ENCODE measurements at places on chromosomes 6 and 20. TPM values are rescaled to one million over a fixed set of nuclear protein-coding genes. Genes with fewer than 3 reads are reported as not detected.
A peak's percentile ranks its signal among the peaks of the same experiment; 100 is the strongest.

Gene TFEB
- total RNA-seq, result 17.6 TPM

Gene SPATS1
- not detected for total RNA-seq

Gene C6orf89
- 45.3 TPM for total RNA-seq

Gene BRD2
- total RNA-seq, result 371 TPM

Gene PPP1R3G
- 0.17 TPM for total RNA-seq

Gene FOXC1
- not detected for total RNA-seq

Gene ID4
- total RNA-seq, result not detected

Gene TREML2
- 13.5 TPM for total RNA-seq

Gene C6orf58
- total RNA-seq, result not detected

Gene VEGFA
- 33.6 TPM for total RNA-seq

GRCh38 chr6:135162678-135163439 is 18.2 kb upstream of the MYB start:
- peak; percentile 48 for DNase-seq

DNA sequence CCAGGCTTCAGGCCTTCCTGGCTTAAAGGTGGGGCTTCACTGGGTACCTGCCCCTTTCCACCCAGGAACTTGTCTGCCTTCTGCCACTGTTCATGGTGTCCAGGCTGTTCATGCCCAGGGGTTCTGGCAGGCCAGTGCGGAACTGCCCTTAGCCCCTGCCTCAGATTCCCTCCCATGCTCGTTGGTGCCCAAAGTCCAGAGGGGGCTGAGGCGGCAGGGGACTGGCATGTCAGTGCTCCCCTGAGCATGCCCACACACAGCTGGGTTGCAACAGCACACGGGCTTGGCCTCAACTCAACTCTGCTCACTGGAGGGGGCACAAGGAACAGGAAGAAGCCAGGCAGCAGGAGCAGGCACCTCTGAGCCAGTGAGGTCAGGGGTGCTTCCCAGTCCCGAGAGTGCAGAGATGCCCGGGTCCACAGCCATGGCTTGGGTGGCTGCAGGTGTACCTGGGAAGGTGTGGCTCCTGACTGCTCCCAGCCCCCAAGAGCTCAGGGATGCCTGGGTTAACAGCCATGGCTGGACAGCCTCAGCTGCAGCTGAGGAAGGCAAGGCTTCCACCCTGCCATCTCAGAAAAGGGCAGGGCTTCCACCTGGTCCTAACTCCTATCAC is 845.9 kb downstream of the EYS start:
- DNase-seq, result no peak

DNA sequence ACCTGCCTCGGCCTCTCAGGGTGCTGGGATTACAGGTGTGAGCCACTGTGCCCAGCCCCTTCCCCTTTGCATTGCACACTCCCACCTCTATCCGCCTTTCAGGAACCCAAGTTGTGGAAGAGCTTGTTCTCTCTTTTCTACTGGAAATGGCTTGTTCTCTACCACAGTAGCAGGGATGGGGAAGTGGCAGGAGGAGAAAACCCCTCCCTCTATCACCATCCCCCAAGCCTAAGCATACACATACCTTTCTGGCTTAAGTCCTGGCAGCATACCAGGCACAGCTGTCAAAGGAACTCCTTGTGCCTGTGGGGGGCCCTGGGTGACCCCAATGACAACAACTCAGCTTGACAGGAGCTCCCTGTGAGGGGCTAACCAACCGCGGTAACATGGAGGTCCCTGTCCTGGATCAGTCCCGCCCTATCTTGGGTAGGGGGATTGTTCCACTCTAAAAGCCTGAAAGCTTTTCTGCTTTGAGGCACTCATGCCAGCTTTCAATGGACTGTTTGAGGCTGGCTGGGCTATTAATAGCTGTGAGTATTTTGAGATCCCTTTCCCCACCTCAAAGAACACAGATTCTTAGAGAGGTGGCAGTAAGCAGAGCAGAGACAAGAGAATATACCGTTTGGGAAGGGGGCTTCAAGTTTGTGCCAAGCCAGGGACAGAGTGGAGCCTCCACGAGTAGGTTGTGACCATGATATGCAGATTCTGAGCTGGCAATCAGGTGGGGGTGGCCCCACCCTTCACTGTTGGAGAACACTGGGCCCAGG is 2.3 kb downstream of the KLHDC3 start:
- no peak for DNase-seq

GRCh38 chr6:12008366-12009179 is 3.5 kb upstream of the HIVEP1 start:
- peak; percentile 79 for DNase-seq

DNA sequence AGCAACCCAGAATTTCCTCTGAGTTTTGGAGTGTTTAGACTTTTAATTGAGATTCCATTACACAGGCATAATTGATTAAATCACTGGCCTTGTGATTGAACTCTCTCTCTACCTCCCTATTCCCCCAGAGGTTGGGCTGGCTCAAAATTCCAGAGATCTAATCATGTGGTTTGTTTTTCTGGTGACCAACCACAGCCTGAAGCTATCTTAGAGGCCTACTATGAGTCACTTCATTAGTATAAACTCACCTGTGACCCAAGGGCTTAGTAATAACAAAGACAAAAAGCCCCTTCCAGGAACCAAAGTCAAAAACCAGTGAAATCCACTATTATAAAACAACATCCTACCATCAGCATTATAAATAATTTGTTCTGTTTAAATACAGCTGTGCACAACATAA is 992.5 kb upstream of the CITED2 start:
- no peak for DNase-seq

- DNase-seq, result no peak
Measured at GRCh38 chr20:46802722-46803121, 91.9 kb upstream of the EYA2 start.

GRCh38 chr6:11224966-11225463 is 7.5 kb downstream of the NEDD9 start:
- DNase-seq, result no peak

DNA sequence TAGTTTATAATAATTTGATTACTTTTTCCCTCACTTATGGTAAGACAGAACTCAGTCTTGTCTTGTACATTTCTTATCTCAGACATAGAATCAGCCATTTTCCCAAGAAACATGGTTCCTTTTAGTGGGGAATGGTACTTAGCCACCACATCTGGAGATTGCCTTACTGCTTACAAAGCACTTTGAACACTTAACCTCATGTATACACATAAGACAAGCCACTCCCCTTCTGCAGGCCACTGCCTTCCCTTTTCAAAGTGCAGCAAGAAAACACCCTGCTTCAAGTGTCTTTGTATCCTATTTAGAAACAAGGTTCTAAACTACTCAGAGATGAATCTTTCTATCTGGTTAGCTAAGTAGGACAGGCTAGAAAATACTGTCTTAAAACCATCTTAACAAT is 159.2 kb downstream of the UBE3D start:
- no peak for DNase-seq

- DNase-seq, result no peak
Measured at GRCh38 chr6:74366634-74367033, 670.6 kb downstream of the CD109 start.

- DNase-seq, result no peak
Measured at GRCh38 chr6:48782225-48782624, 671.2 kb upstream of the PTCHD4 start.

- no peak for DNase-seq
Measured at GRCh38 chr6:57195457-57195856, 23.3 kb downstream of the BAG2 start.

DNA sequence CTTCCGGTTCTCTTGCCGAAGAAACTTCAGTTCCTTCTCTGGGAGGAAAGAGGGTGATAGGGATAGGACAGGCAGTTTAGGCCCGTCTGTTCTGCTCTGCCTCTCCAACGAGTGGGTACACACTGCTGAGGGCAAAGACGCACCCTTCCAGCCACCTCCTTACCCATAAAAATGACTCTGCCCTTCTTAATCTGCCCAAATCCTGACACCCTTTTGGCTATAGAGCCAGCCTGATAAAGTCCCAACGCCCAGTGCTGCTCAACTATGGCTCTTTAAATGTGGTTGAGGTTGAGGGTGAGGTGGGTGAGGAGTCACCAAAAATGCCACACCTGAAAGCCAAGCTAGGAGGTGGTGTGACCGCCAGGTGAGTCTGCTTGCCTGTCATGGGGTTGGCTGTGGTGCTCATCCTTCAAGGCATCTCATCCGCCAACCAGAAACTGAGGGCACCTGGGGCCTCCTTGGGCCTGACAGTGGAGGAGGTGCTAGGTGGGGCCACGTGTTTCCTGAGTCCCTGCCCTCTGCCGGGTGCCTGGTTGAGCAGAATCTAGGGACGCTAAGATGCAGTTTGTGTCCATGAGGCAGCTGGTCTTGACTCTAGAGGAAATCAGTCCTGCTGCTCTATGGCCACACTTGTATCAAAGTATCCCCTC is 16.3 kb downstream of the CCDC167 start:
- no peak for DNase-seq

GRCh38 chr20:32336918-32337347 is 21.2 kb upstream of the ASXL1 start:
- DNase-seq, result no peak

DNA sequence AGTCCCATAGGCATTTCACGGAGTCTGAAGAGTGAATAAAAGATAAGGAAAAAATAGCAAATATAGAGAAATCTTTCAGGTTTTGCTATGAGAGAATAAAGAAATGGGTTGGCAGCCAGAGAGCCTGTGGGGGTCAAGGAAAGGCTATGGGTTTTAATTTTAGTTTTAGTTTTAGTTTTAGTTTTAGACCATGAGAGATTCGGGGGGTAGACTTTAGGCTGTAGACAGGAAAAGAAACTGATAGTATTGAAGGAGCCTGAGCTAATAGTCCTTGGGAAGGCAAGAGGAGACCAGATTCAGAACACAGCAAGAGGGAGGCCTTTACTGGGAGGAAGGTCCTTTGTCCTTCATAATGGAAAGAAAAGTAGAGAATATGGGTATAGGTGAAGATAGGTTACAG is 19.3 kb downstream of the DOP1A start:
- DNase-seq, result no peak

- DNase-seq, result no peak
Measured at GRCh38 chr6:76472858-76473257, 400.4 kb upstream of the IMPG1 start.

- DNase-seq, result no peak
Measured at GRCh38 chr6:45614488-45615285, 237.0 kb upstream of the SUPT3H start.

All from activated naive CD8-positive, alpha-beta T cell treated with anti-CD3 and anti-CD28 coated beads, Interleukin-2, amount 10 ng/mL, durations not matched to agents 7 days and 5 days (primary cell).